ENCODE measurements at places on chromosomes 1 and 21. TPM values are rescaled to one million over a fixed set of nuclear protein-coding genes. Genes with fewer than 3 reads are reported as not detected.

DNA sequence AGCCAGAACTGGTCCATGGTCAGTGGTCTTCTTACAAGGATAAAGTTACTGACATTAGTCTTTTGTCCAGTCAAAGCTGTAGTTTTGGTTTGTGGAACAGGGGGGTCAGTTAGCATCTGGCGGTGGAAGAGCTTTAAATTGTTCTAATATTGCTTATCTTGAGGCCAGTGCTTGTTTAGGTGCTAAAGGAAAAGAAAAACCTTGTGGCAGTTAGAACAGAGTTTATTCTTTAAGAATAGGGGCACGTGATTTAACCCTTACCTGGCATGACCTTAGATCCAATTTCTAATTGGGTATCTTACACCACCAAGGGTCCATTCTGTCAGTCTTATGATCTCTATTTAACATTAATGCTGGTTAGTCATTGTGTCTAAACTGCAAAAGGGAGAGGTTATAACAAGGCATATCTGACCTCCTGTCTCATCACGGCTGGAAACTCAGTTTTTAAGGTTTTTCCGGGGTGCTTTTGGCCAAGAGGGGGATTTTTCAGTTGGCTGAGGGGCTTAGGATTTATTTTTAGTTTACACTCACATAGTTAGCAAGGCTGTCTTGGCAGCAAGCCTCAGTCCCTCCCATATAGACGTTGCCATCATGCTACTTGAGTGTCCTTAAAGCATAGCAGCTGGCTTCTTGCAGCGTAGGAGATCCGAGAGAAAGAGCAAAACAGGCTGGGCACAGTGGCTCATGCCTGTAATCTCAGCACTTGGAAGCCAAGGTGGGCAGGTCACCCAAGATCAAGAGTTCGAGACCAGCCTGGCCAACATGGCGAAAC lies 60.1 kb upstream of the FAM89A start:
- no peak for DNase-seq

The GPBP1L1 gene
- total RNA-seq, result 87.8 TPM

The CELA2B gene
- not detected for total RNA-seq

DNA sequence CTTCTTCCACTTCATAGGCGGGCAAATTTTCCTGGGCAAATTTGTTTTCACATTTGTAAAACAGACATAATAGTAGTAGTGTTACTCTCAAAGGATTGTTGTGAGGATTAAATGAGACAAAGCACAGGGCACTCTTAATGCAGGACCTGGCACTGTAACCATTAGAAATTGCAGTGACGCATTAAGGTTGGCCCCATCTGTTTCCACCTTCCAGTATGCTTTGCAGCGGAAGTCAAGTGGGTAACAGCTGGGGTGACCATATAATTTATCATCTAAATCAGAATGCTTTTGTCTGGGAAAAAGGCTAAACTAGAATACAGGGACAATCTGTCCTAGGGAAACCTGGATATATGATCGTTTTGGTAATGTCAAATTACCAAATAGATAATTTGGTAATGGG lies 132.5 kb upstream of the CACHD1 start:
- no peak for DNase-seq

- no peak for DNase-seq
These were observed 9.0 kb downstream of the IGSF9 start for GRCh38 chr1:159936273-159936904.

DNA sequence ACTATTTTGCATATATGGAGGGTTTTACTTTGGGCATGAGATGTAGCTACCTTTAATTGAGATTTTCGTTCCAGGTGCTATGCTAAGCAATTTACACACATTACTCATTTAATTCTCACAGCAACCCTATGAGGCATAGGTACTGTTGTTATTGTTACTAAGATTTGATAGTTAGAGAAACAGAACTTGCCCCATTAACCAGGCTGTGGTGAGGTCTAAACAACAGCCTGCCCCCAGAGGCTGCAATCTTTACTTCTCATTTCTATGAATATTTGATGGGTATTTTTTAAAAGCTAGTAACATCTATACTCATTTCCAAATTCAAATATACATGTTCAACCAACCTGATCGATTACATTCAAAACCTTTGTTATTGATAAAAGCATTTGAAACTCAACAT lies 155.6 kb downstream of the GALNT2 start:
- DNase-seq, result no peak

DNA sequence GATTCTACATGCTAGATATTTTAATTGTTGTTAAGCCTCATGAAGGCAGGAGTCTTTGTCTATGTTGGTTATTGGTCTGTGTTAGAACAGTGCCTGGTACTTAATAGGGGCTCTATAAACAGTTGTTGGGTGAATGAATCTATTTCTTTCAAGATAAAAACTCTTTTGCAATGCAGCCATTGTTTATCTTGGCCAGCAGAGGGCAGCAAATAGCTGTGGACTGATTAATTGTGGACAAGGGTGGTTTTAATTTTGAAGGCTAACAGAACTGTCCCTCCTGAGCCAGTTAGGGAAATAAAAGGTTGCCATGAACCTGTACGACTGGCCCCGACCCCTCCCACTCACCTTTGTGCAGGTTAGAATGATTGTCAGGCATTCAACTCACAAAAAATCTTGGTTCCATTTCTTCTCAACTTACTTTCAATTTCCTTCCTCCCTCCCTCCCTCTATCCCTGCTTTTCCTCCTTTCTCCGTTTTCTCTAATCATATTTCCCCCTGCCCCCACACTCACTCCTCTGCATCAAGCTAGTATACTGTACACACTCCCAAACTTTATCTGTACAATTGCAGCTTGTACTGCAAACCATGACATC lies 66.3 kb upstream of the DIRAS3 start:
- DNase-seq, result no peak

DNA sequence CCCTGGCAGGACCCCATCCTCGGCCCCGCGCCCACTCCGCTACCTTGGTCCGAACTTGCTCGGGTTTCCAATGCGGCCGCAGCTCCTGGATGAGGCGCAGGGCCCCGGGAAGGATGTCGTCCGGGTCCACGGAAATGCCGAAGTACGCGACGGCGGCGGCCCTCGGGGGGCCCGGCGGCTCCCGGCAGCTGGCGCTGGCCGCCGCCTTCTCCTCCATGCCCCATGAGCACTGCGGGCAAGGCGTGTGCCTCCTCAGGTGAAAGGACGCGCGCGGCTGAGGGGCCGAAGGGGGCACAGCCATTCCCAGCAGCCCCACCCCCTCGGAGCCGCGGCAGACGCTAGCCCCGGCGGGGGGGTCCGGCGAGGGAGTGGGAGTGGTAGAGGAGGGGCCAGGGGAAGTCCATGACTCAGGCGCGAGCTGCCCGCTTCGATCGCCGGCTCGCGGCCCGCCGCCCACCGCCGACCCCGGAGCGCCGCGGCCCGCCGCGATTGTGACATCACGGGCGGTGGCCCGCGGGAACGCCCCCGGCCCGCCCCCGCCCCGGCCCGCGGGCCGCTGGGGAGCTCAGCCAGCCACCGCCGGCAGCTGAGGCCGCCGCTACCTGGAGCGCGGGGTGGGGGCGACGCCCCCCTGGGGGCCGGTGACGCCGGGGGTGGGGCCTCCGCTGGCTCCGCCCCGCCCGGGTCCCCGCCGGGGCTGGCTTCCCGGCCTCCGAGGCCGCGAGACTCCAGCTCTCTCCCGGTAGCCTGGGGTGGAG lies at the start of gene ETNK2:
TSS of gene ETNK2 (minus strand) at position 493 of the 758 bp plus-strand sequence. CDS start at position 301, 192 bp downstream.
- DNase-seq, result no peak

- no peak for DNase-seq
These were observed 322.4 kb upstream of the SGIP1 start for GRCh38 chr1:66211521-66211920.

The S100A3 gene
- total RNA-seq, result 10.2 TPM

The SLC5A9 gene
- not detected for total RNA-seq

The PRAMEF27 gene
- not detected for total RNA-seq

DNA sequence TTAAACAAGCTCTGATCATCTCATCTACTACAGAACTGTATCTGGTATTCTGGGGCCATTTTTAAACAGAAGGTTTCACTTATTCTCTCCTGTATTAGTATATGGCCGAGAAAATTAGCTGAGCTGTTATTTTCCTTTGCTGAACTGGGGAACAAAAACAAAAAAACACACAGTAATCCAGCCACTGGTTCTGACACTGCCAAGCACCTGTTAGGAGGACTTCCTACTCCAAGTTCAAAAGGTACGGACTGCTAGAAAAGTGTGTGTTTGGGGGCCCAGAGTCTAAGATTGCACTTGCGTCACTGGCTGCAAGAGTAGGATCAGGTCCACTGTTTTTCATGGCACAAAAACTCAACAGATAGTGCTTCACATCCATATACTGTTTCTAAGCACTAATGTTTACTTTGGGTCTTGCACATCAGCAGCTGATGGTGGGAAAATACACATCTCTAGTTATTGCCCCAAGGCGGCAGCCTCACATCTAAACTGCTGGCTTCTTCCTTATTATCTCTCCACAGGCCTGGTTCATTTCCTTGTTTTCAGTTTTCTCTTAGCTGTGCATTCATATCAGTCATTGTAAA lies 226.1 kb downstream of the FGGY start:
- DNase-seq, result no peak

GRCh38 chr1:216723274-216723780 lies at the start of gene ESRRG:
Gene ESRRG, minus strand, starts transcription at chr1:216723429. Its CDS starts 130 bp downstream, at chr1:216723299.
- DNase-seq, result no peak

DNA sequence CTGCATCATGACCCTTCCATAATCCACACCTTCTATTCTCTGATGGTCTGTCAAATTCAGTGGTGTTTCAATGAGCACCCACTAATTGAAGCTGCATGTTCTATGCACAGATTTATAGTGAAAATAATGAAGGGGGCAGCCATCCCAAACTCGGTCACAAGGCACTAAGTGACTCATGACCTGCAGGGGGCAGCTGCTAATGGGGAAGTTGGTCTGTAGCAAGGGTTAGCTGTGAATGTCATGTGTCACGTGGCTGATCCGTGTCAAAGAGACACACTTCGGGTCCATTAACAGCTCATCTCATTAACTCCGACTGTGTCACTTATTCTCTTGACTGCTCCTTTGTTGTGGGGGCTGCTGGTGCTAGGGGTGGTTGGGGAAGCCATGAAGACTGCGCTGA lies 306.6 kb downstream of the PCP4 start:
- DNase-seq, result no peak

The HAO2 gene
- not detected for total RNA-seq

The RGS8 gene
- total RNA-seq, result not detected

The GPR25 gene
- 0.65 TPM for total RNA-seq

DNA sequence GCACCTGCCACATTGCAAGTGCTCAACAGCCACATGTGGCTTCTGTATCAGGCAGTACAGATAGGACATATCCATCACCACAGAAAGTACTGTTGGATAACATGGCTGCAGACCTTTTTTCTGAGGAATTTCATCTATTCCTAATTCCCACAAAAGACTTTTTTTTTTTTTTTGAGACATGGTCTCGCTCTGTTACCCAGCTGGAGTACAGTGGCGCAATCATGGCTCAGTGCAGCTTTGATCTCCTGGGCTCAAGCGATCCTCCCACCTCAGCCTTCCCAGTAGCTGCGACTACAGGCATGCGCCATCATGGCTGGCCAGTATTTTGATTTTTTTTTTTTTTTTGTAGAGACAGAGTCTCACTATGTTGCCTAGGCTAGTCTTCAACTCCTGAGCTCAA lies 33.3 kb downstream of the YARS1 start:
- DNase-seq, result no peak

GRCh38 chr1:108141621-108142020 lies 58.5 kb downstream of the SLC25A24 start:
- no peak for DNase-seq

DNA sequence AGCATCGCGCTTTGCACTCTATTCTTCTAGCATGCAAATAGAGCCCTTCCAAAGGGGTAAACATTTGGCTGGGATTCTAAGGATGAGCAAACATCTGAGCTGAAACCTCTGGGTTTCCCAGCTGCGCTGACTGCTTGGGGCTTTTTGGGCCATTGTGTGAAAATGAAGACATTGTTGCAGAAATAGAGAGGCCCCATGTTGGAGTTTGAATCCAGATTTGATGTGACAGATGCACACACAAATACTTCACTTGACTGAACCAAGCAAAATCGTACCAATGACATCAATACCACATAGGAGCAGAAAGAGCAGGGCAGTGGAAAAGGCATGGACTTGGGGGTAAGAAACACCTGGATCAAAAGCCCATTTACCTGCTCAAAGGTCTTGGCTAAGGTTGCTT lies 144.6 kb upstream of the HMGB4 start:
- no peak for DNase-seq

- no peak for DNase-seq
These were observed 97.6 kb downstream of the ATP1A1 start for GRCh38 chr1:116470671-116471070.

The UBE2U gene
- total RNA-seq, result not detected

The UQCRHL gene
- total RNA-seq, result 1.4 TPM

- no peak for DNase-seq
These were observed 1.5 kb downstream of the CACHD1 start for GRCh38 chr1:64471218-64472039.

- no peak for DNase-seq
These were observed 73.9 kb downstream of the NENF start for GRCh38 chr1:212506666-212507065.

The S100A4 gene
- 33.8 TPM for total RNA-seq

DNA sequence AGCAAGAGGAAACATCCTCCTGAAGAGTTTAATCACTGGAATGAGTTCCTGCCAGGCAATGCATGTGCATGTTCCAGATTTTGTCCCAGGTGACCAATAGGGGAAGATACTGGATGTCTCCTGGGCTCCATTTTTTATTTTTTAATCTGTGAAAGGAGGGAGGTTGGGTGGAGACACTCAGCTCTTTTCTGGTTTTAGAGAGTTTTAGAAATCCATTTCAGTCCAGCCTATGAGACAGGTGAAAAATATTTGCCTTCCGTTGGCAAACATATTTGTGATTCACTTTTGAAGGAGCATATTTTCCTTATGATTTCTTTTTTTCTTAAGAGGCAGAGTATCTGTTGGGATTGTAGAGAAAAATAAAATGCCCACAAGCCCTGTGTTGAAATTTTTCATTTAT lies 70.7 kb downstream of the ABCA4 start:
- DNase-seq, result no peak

GRCh38 chr1:242017580-242018233 lies 18.8 kb upstream of the MAP1LC3C start:
- DNase-seq, result no peak

The NHLH1 gene
- not detected for total RNA-seq

The RPS27 gene
- total RNA-seq, result 2,488 TPM
